ENCODE measurements at places on chromosomes 3 and 15.

- DNase-seq: no peak
Observed at GRCh38 chr3:37810848-37811247, 50.8 kb upstream of the CTDSPL start.

DNA sequence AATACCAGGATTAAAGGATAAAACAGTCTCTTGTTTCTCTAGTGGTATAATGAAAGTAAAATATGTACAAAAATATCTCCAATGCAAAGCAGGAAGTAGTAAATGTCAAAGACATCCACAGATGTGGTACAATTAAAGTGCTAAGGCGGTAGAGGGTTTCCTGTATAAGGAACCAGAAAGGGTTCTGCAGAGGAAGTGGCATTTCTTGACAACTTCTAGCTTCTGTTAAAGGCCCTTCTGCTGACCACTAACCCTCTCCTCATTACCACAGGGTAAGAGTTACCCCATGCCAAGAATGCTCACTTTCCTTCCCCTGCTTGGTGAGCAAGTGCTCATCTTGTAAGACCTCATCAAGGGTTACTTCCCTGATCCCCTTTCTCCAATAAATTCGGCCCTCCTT is 883.6 kb upstream of the NR2F2 start:
- DNase-seq: peak; percentile 2

- DNase-seq: no peak
Observed at GRCh38 chr3:48952510-48953118, 34.0 kb downstream of the ARIH2 start.

GRCh38 chr3:126126286-126126685 is 42.4 kb upstream of the SLC41A3 start:
- no peak for DNase-seq

DNA sequence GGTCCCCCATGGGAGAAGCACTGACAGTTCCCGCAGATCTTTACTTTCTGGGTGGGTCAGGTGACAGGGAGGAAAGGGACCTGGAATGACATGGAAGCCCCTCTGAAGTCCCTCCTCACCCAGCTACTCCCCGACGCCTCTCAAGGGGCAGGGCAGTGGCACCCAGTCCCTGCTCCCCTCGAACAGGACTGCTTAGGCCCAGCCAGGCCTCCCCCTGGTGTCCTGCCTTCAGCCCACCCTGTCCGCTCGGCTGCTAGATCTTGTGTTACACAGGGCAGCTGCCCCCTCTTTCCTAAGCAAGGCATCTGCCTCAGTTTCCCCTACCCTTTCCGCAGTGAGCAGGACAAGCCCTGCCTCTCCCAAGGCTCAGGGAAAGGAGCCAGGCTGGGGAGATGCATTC is 226.5 kb downstream of the XXYLT1 start:
- no peak for DNase-seq

DNA sequence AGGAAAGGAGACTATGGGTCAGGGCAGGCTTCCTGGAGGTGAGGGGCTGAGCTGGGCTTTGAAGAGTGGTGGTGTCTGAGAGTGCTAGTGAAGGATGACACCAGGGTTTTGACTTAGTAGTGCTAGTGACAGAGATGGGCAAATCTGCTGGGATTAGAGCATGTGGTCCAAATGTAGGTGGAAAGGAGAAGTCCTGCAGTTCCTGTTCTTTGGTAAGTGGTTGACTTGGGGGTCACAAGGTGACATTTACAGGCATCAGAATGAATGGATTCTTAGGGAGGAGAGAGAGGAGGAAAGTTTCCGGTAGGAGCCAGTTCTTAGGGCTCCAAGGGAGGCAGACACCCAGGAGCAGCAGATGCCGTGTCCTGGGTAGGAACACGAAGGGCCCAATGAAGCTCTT is 796 bp upstream of the DOCK3 start:
- DNase-seq: peak; percentile 70

GRCh38 chr3:3632449-3632848 is 166.8 kb upstream of the LRRN1 start:
- peak; percentile 16 for DNase-seq

DNA sequence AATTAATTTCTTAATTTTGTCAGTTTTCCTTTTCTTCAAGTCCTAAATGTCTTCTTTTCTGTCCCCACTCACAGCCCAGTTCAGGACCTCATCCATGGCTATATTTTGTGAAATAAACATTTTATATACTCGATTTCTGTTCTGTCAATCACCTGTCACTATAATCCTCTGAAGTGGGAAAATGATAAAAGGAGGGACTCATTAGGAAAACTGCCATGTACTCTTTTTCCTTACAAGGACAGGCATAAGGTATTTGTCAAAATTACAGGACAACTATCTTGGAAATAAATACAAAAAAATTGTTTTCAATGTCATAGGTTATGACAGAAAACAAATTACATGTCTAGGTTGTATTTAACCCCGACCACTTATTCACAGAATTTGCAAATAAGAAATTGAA is 240.1 kb upstream of the CBLB start:
- DNase-seq: no peak

- no peak for DNase-seq
Observed at GRCh38 chr3:67495751-67496150, 158.7 kb downstream of the SUCLG2 start.

GRCh38 chr3:58474967-58475578 is 16.8 kb upstream of the KCTD6 start:
- DNase-seq: no peak

- peak; percentile 41 for DNase-seq
Observed at GRCh38 chr3:59234884-59235633, 185.2 kb upstream of the CFAP20DC start.

All from suppressor macrophage (primary cell).